ENCODE measurements at places on chromosomes 2 and 18.

GRCh38 chr2:3876685-3877084 lies 173.3 kb downstream of the DCDC2C start:
- no peak for DNase-seq

GRCh38 chr2:108076527-108076926 lies 90.2 kb downstream of the SLC5A7 start:
- DNase-seq: no peak

DNA sequence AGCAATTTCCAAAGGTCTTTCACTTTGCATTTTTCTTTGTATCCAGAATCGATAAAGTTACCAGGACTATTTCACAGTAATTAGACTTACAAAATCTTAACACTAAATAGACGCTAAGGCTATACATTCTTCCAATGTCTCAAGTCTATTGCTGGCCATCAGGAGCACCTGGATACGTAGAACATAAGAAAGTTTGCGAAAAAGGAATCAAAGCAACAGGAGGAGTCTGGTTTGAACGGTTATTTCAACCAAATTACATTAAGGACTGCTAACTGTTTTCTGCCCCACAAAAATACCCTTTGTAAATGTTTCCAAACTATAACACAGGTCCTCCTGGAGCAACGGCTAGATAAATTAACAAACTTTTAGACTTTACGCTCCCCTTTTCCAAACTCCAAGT lies 1.4 kb upstream of the HNRNPA3 start:
- no peak for DNase-seq

DNA sequence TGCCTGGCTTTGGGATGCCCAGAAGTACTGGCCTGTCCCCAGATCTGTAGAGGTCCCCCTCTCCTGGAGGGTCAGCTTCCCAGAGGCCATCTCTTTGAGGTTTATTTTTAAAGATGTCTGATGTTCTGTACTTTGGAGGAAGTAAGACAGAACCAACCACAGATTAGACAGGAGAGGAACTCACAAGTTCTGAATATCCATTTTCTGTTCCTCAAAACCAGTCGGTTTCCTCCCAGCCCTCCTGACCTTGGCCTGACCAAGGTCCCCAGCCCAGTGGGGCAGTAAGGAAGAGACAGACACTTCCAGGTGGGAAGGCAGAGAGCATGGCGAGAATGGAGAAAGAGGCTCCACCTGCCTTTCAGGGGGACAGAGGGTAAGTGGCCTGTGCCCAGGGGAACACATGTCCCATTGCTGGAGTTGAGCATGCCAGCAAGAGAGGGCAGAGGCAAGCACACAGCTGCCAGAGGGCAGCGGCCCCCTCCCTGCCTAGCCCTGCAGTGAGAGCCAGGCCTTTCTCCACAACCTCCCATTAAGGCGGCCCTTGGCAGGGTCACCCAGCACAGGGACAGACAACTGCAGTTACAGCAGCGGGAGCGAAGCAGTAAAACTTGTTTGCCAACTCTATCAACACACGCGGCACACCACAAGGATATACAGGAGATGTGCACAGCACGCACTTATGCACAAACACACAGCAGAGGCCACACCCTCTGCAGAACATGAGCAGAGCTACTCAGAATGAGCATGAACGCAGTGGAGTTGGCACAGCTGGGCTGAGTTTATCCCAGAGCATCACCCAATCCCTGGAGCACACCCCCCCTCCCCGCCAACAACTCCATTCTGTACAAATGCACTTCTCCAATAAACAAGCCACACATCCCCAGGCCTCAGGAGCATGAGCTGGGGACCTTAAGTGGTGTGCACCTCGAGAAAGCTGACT lies 18.5 kb upstream of the SEMA4C start:
- no peak for DNase-seq

DNA sequence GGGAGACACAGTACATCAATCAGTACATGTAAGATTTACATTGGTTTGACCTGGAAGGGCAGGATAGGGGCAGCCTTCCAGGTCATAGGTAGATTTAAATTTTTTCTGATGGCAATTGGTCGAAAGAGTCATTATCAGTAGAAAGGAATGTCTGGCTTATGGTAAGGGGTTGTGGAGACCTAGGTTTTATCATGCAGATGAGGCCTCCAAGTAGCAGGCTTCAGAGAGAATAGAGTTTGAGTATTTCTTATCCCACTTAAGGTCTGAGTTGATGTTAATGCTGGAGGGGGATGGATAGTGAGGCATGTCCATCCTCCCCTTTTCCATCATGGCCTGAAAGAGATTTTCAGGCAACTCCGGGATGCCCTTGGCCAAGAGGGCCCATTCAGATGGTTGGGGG lies 60.7 kb downstream of the SPTBN1 start:
- no peak for DNase-seq

GRCh38 chr2:238122287-238123217 lies 15.9 kb upstream of the KLHL30 start:
- no peak for DNase-seq

- DNase-seq: peak; percentile 10
Measured at GRCh38 chr2:43484323-43484930, 111.4 kb downstream of the THADA start.

DNA sequence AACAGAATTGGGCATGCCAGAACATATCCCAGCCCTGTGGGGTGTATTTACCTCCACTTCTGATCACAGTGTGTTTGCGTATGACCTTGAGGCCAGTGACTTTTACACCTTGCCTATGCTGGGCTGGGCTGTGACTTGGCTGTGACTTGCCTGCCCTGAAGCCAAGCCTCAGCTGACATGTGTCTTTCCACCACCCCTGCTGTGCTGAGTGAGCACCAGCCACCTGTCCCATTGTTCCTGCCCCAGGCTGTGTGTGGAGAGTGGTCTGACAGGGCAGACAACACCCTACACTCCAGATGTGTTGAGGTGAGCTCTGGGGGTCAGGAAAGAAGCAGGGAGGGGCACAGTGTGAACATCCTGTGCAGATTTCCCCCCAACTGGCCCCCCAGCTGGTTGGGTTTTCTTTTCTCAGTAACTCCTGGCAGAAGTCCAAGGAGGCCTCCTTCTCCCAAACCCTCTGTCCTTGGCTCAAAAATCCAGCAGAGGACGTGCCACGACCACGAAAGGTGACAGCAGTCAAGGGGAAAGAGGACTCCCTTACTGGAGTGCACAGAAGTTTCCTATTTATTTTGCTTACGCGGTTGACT lies 5.1 kb upstream of the STEAP3 start:
- no peak for DNase-seq

DNA sequence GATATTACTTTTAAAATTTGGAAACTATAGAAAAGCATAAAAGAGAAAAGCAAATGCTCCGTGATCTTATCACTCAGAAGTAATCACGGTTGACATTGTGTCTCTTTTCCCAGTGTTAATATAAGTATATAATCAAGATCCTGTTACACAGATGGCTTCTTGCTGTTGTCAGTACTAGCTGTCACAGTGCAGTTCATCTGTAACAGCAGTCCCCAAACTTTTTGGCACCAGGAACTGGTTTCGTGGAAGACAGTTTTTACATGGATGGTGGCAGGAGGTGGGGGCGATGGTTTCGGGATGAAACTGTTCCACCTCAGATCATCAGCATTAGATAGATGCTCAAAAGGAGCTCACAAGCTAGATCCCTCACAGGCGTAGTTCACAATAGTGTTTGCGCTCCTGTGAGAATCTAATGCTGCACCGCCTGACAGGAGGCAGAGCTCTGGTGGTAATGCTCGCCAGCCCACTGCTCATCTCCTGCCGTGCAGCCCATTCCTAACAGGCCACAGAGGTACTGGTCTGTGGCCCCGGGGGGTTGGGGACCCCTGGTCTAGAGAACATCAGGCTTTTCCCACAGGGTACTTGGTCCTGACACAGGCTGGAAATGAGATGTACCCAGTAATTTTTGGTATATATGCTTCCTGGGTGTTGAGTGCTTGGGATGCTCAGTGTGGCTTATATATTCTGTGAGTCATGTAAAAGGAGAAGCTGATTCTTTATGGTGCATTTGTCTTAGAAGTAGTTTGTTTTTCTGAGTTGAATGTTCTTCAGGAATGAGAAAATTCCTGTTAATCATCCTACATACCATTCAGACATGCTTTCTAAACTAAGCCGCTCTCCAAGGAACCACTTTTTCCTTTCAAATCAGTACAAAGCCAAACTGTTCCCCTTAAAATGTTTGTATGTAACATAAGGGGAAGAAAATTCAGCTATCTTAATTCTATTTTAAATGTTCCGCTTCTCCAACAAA lies 121.8 kb downstream of the NCK2 start:
- DNase-seq: no peak

DNA sequence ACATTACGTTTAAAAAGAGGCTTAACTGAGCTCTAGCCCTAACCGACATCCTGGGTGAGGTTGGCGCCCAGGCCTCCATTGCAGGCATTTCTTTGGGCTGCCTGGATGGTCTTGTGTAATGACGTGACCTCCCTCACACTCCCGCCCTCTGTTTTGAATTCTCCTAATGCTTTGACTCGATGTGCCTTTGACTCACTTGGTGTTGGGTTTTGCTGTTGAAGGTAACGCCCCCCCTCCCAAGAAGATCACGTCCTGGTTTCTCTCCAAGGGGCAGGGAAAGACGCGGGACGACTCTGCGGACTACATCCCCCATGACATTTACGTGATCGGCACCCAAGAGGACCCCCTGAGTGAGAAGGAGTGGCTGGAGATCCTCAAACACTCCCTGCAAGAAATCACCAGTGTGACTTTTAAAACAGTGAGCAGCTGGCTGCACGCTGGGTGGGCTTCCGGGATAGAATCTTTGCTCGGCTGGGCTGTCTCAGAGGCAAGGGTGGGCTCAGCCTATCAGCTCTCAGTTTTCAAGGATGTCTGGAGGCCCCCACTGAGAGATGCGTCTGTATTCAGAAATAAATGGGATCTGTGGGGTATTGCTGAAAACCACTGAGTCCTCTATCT lies 87.9 kb upstream of the ATG16L1 start:
- DNase-seq: no peak

DNA sequence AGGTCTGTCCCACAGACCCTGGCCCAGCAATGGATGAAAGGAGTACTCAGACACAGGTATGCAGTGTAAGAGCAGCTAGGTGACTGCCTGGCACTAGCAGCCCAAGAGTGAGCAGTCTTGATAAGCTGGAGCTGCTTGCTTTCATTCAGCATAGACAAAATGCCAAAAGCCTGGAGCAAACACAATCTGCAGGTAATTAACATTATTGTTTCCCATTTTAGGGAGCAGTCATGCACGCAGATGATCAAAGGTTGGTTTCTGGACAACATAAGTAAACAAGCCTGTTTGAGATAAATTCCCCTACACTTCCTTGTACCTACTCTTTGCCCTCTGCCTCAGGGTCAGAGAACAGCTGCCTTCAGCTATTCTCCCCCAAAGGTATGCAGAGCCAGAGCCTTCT lies 73.7 kb upstream of the MSTN start:
- DNase-seq: no peak
